ENCODE measurements at places on chromosomes 6 and 20.

DNA sequence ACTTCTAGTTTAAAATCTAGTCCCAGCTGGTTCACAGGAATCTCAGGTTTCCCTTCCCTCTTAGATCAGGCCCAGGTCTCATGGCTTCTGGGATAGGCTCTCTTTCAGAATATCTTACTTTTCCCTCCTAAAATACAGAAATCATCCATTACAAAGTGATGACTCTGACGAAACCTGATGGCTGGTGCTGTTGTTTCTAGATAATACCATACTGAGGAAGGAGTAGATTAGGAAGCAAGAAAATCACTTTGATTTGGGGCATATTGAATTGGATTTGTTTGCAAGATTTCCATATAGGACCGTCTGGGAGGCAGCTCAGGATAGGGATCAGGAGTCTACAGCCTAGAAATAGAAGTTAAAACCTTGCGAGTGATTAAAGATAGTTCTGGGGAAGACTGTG lies 3.6 kb downstream of the ZKSCAN3 start:
- DNase-seq: no peak

DNA sequence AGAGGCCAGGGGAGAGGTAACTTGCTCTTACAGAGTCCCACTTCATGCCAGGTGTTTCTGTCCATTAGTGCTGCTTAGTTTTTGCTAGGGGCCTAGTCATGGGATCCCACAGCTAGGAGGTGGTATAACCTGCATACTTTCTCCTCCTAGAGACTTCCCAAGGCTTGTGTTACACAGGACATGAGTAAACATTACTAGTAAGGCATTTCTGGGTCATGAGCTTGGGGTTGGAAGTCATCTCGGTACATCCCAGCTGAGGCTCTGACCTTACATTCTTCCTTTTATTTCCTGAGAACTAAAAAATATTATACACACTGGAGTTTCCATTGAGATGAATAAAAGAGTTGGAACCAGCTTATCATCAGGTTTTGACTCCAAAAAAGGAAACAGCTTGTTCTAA lies 20.9 kb upstream of the PNPLA1 start:
- peak; percentile 62 for DNase-seq

GRCh38 chr20:58251348-58251978 lies 23.0 kb upstream of the ANKRD60 start:
- DNase-seq: no peak

- no peak for DNase-seq
Measured at GRCh38 chr6:43172104-43173007, 1.3 kb downstream of the SRF start.

GRCh38 chr20:31719644-31720485 lies 2.8 kb downstream of the BCL2L1 start:
- DNase-seq: no peak

DNA sequence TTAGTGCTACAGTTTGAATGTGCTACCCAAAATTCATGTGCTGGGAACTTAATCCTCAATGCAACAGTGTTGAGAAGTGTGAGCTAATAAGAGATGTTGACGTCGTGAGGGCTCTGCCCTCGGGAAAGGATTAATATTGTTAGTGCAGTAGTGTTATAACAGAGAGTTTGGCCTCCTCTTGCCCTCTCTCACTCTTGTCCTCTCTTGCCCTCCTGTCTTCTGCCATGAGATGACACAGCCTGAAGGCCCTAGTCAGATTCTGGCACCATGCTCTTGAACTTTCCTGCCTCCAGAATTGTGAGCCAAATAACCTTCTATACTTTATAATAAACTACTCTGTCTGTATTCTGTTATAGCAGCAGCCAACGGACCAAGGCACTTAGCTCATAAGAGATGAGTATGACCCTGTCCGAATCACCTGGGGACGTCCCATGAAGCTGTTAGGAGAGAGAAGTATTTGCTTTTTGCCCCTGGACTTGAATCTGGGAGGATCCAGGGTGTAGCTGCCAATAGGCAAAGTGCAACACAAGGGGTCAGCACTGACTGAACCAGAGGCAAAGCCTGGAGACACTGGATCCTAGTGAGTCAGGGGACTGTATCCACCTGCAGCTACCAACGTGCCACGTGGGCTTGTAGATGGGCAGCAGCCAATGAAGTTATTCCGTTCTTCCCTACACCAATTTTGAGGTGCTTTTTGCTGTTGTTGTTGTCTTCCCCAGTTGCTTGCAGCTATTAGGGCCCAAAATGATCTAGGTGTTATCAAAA lies 233.7 kb downstream of the THBS2 start:
- peak; percentile 57 for DNase-seq

DNA sequence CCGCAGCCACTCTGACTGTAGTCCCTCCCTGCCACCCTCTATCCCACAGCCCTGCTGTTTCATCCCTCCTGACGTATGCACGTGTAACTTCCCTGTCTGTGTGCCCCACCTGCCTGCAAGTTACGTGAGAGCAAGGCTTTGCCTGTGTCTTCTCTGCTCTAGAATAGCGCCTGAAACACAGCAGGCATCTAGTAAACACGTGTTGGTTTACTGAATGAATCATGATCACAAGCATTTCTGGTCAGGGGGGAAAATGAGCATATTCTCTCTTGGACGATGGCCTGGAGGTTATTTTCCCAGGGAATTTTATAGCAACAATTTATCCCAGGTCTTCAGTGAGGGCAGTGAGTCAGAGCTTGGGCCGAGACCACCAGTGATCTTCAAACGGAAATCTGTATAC lies 38.3 kb downstream of the PSMG4 start:
- peak; percentile 37 for DNase-seq

DNA sequence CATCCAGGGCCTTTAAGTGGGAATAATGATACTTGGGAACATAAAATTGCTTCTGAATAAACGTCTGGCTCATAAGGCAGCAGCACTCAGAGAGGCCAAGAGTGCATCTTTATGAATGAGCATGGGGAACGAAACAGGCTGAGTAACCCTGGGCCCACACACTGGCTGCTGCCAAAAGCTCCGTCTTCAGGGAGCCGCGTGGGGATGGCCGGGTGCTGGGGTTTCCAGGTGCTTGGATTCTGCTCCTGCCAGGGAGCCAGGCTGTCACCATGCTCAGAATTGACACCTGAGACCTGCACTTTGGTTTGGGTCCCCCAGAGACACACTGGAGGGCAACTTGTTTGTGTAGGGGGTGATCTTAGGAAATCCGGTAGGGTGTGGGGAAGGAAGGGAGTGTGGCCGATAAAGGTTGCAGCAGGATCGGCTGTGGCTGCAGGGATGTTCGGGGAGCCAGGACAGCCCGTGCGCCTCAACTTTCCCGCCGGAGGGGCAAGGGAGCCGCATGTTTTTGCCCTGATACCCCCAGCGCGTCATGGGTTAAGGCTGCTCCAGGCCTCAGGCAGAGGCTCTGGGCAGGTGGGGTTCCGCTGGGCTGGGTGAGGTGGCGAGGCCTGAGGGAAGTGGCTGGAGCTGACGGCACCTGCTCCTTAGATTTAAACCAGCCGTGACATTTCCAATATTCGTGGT lies 101.8 kb downstream of the YTHDF1 start:
- no peak for DNase-seq

DNA sequence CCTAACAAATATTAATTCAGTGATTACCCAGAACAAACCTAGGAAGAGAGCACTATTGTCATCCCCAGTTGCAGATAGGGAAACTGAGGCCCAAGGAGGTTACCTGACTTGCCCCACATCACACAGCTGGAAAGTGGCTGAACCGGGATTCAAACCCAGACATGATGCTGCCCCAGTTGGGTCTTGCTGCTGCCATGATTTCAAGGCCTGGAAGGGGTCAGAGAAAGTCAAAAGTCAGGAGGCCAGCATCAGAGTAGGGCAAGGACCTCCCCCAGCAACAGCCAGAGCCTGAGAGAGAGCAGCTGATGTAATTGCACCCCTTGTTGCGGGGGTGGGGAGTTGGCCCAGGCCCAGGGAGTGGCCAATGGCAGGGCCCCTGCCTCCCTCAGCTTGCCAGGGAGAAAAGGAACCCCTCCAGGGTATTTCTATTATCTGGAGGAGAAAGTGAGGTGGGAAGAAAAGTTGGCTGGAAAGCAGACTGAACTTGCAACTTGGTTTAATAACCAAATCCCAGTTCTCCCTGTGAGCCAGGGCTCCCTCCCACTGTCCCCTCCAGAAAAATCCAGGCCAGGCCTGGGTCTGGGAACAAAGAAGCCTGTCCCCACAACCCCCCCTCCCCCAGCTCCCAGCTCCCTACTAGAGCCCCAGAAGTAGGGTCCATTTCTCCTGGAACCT lies 83.6 kb downstream of the MRPL14 start:
- DNase-seq: peak; percentile 44

DNA sequence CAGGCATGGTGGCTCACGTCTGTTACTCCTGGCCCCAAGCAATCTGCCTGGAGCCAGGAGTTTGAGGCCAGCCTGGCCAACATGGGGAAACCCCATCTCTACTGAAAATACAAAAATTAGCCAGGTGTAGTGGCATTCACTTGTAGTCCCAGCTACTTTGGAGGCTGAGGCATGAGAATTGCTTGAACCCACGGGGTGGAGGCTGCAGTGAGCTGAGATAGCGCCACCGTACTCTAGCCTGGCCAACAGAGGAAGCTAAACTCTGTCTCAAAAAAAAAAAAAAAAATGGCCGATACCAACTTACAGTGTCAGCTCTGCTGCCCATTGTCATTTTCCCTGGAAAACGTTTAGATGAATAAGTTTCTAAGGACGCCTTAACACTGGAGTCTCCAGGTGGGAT lies 489.9 kb downstream of the TFAP2A start:
- no peak for DNase-seq

DNA sequence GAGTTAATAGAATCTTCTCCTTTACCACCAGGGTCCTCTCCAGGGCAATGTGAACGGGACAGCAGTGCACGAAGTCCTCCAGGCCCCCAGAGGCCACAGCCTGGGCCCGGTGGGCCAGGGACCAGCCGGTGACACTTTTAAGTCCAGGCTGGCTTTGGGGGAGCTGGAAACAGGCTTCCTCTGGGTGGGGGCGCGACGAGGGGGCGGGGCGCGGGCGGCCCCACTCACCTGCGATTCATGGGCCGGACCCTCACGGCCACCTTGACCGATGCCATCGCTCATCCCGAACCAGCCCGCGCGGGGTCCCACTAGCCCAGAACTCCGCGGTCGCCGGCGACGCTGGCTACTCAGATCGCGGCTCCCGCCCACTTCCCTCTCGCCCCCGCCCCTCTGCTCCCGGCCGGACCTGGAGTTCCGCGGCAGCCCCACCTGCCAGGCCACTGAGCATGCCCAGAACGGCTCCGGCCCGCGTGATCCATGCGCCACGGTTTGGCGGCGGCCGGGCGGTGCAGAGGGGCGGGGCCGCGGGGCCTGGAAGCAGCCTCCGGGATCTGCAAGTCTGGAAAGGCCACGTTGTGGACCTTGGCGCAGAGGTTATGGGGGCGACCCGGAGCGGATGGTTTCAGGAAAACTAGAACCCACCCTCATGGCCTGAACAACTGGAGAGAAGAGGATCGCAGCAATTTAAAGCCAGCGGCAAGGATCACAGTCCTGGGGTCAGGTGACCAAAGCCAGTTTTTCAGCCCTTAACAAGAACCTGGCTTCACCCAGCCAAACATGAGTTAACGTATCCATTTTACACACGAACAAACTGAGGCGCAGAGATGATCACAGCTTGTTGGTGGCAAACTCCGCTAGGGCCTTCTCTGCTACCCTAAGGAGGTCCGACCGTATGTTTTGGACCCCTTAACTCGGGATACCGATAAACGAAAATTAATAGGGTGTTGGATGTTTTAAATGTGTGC lies at the start of gene KIF16B:
Gene KIF16B (minus strand): TSS at position 448 of the 965 bp plus-strand sequence. CDS start 173 bp downstream, at position 275.
- DNase-seq: peak; percentile 78

DNA sequence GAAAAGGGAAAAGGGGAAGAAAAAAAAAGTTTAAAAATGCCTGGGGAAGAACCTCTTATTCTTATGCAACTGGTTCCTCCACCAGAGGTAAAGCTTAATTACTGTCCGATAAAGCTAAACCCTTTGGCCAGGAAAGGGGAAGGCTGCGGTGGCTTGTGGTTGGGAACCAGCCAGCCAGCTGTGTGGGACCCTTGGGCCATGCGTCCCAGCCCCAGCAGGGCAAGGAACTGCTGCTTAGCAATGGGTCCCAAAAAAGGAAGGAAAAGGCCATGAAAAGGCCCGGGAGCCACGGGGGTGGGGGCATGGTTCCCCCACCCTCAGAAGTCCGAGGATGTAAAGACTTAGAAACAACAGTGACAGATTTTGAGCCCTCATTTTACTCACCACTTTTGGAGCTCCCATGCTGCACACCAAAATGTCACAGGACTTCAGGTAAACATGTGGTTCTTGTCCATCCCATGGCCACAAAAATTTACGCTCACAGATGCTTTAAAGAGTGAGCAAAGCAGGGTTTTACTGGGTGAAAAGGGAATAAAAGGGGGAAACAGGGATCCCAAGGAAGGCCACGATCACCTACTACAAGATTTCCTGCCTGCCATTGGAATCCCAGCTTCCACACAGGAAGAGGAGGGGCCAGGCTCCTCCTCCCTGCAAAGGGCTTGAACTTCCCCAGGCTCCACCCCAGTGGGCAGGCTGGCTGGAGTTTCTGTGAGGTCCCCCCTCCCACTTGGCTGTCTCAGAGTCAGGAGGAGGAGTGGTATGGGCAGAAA lies 1234.7 kb upstream of the GJE1 start:
- DNase-seq: no peak

- DNase-seq: no peak
Measured at GRCh38 chr6:56815436-56815835, 139.5 kb upstream of the BEND6 start.

DNA sequence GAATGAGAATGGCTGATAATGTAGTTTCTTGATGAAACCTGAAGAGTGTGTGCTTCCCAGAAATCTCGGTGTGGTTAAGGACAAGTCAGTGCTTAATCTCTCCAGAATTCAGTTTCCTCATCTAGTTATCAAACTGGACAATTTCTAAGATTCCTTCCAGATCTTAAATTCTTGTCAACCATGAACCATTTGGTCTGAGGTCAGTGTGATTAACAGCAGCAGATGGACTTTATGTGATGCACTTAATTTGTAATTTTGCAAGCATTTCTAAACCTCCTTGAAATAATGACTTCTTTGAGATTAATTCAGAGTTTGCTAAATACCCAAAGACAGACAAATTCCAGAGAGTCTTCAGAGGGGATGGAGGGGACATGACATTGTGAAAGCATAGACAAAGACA lies 160.3 kb downstream of the KIF16B start:
- DNase-seq: no peak

- no peak for DNase-seq
Measured at GRCh38 chr6:6002005-6002847, 4.5 kb downstream of the NRN1 start.

GRCh38 chr6:119333707-119334295 lies 15.8 kb downstream of the MAN1A1 start:
- DNase-seq: no peak

DNA sequence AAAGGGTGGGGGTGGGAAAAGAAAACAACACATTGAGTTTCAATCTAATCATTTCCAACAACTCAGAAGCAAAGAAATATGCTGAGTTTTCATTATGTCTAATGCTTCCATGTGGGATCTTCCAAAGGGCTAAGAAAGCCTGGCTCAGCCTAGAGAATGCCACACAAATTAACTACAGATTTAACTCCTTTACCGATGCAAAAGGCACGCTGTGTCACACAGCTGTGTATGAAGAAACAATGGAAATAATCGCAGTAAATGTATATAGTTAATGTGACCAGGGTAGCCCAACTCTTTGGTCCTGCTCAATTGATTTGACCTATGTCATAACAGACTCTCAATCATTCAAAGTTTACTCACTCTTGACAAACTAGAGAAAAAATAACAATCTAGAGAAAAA lies 17.8 kb downstream of the B4GALT5 start:
- no peak for DNase-seq

All from fibroblast of mammary gland (primary cell).